ENCODE measurements at places on chromosomes 3 and 15.

DNA sequence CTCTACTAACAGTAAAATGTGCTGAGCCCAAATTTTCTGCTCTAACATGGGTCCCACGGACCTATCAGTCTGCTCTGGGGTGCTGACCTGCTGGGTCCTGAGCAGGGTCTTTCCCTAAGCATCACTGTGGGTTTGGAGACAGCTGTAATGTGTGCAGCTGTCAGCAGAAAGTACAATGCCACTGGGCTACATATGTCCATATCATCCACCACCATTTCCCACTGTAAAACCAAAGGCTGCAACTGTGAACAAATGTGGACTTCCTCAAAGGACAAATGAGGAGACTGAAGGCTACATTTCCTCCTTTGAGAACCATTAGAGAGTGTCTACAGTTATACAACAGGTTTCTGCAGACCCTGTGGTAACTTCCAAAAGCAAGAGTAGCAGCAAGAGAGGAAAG lies 33.8 kb upstream of the IP6K2 start:
- no peak for DNase-seq

- no peak for DNase-seq
Observed at GRCh38 chr3:189202583-189202982, 30.8 kb downstream of the TPRG1 start.

GRCh38 chr3:133361011-133361410 lies 38.8 kb upstream of the BFSP2 start:
- DNase-seq = no peak

DNA sequence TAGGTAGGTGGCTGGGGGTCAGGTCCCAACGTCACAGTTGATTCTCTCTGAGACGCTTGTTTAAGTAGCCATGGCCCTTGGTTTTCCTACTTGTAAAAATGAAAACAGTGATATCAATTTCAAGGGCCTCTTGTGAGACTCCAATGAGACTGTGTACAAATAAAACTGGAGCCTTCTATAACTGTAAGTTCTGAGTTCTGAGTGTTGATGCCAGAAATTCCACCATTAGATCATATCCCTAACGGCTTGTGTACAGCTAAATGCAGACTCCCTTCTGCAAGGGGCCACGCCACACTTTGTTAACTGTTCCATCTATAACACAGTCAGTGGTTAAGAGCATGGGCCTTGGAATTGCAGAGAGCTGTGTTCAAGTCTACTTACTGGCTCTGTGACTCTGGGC lies 267.3 kb downstream of the TLE3 start:
- no peak for DNase-seq

DNA sequence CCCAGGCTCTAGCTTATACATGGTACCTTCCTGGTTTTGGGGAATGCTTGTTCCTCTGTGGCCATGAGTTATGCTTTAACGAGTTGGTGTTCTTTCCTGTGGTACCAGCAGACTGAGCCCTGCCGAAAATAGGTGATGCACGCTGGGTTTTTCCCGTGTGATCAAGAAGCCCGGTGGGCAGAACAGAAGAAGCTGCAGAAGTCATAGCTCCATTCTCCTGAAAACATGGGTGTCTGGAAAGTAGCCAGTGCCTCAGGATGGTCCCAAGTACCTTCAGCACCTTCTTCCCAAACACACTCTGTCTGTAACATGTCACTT lies 25.2 kb downstream of the MAPKBP1 start:
- DNase-seq = no peak

DNA sequence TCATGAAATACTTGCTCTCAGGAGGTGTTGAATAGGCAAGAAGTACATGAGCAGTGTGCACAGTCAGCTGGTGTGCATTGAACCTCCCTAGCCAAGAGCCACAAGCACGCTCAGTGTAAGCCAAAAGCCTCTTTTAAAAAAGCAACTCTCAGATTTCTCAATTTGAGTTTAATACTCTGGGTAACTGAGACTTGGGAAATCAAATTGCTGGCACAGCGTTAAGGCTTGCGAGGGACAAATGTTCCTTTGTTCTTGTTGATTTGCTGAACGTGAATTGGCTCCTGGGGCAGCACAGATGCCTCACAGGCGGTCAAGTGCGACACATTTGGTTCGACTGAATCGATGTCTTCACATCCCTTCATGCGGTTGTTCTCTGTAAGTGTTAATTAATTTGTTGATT lies at the start of gene FAM240A:
Gene FAM240A, plus strand, starts transcription at position 202 of the 400 bp plus-strand sequence. Its CDS starts 159 bp downstream, at position 361.
- no peak for DNase-seq

GRCh38 chr15:77107531-77108355 lies 36.8 kb upstream of the TSPAN3 start:
- DNase-seq = no peak

DNA sequence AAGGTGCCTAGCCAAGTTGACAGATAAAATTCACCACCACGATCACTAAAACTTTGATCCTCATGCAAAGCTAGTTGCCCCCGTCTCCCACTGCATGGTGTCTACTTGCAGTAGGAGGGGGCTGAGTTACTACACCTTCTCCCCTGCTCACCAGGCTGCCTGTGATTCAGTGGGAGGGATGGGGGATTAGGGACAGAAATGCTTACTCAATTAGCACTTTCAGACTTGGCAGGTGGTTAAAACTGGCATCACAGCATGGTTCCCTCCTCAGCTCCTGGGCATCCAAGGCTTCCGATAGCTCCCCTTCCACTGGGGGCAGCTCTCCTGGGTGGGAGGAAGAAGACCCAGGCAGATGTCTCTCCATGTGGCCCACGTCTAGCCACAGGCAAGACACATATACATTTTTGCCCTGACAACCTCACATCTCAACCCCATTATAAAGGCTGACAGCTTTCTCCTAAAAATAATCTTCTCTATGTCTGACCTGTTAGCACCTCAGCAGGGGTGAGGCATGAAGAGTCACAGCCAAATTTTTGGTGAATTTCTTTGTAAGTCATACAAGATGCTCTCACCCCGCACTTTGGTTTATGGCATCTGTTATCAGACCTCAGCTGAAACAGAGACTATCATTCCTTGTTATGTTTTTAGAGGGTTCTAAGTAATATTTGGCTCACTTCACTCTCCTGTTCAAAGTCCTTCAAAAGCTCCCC lies 369.0 kb downstream of the SV2B start:
- no peak for DNase-seq

- DNase-seq = no peak
Observed at GRCh38 chr3:9149566-9149965, 99.9 kb downstream of the SRGAP3 start.
